Femur (tissue), 1 donor: ENCODE measurements at places on chromosomes 5 and 9.

DNA sequence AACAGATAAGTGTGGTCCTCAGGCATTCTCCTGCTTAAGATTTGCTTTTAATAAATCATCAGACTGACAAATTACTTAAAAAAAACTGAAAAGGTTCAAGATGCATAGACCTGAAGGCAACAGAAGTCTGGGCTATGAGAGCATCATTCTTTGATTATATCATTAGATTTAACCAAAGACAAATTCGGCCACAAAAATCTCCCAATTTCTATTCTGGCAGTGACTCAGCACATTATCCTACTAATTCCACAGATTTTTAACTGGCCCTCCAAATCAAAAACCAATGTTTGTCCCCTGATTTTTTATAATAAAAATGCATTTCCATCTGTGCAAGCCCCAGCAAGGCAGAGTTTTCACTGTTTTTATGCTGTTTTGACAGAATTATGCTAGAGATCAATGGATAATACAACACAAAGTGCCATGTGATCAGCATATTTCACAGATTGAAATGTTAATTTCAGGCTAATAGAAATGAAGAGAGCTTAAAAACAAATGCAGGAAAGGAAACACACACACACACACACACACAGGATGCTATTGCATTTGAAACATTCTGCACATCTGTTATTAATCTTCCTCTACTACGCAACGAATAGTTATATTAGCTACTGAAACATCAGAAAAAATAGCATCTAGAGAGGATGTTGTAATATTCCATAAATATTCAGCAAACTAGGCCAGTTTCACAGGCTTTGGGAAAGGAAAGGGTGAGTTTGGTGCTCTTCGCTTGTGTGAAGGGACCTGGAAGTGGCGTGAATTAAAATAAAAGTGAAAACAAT, 177.6 kb upstream of the ST8SIA4 start:
- no peak for DNase-seq

- DNase-seq, result no peak
Measured at GRCh38 chr5:40441733-40442132, 238.0 kb upstream of the PTGER4 start.

DNA sequence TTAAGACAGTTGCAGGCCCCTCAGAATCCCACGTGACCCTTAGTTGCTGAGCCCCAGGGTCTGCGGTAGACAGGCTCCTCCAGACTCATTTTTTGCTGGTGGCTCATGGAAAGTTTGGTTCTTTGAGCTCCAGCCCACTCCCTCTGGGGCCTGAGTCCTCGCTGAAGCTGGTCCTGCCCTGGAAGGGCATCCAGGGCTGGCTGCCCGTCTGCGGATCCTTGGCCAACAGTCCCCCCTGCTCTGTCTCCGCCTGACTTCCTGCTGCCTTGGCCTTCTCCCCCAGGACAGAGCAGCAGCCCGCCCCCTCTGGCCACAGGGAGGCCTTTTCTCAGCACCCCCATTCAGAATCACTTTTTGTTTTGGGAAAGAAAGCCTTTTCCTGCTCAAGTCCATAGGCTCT, 24.4 kb downstream of the SLC6A7 start:
- peak; percentile 66 for DNase-seq

- DNase-seq, result no peak
Measured at GRCh38 chr9:98766586-98766985, 29.8 kb downstream of the ANKS6 start.

DNA sequence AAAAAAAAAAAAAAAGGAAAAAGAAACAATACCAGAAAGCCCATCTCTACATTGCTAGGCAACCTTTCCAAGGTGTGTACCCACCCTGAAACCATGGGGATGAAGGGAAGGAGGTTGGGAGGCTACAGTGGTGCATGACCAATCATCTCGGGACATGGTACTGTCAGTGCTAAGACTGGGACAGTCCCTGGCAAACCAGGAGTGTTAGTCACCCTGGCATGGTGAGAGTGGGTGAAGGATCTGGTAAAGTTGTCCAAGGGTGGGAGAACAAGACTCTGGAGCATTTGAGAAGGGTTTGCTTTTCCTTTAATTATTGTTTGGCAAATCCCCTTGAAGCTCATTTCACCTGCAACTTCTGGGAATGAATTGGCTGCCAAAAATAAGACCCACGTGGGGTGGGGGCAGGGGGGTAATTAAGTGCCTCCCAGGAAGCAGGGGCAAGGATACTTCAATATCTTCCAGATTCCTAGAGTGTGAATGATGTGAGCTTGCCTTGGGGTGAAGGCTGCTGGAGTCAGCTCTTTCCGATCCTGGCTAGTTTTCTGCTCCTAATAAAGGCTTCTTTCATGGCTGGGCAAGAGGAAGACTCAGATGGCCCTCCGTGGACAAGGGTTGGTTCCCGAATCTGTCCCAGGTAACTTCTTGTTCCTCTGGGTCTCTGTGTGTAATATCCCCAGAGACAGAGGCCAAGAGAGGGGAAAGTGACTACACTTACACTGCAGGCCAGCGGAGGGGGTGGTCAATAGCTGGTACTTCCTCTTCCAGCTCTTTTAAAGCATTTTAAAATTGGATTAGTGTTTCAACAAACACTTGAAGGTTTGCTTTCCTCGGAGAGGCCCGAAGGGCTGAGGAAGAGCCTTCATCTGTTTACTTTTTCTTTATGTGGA, 61.6 kb upstream of the SPRY4 start:
- DNase-seq, result no peak

DNA sequence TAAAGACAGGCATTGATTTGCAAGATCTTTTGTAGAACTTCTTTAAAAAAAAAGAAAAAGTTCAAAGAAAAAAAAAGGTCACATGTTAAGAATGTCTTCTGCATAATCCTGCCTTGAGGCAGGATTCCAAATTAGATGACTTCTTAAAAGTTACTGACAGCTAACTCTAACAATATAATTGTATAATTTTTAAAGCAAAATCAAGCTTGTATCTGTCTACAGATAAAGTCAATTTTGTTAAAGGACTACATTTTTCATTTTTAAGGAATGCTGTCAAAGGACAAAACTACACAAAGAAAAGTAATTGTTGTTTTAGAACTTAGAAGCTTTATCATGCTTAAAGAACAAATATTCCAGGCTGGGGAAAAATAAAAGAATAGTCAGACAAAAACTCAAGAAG, 57.8 kb downstream of the MPDZ start:
- no peak for DNase-seq

DNA sequence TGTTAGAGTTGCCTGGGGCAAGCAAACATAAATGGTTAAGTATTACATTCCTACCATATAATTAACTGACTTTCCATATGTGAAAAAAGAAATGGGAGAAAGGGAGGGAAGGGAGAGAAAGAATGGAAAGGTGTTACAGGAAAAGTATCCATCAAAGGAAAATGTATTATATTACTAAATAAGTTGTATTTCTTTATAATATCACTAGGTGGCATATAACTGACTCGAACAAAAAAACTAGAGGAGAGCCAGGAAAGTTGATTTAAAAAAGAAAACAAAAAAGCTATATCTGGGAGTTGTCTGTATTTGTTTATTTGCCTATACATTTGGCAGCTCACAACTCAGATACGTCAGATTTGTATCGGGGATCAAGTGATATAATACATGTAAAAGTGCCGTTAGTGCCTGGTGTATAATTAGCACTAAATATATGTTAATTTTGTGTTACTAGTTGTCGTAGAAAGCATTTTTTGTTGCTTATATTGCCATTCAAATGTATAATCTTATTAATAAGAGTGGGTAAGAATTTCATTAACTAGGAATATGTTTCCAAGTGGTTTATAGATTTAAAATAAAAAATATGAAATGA, 59.6 kb upstream of the ADAMTS19 start:
- DNase-seq, result no peak

- no peak for DNase-seq
Measured at GRCh38 chr5:56852228-56853000, 37.1 kb downstream of the MAP3K1 start.

DNA sequence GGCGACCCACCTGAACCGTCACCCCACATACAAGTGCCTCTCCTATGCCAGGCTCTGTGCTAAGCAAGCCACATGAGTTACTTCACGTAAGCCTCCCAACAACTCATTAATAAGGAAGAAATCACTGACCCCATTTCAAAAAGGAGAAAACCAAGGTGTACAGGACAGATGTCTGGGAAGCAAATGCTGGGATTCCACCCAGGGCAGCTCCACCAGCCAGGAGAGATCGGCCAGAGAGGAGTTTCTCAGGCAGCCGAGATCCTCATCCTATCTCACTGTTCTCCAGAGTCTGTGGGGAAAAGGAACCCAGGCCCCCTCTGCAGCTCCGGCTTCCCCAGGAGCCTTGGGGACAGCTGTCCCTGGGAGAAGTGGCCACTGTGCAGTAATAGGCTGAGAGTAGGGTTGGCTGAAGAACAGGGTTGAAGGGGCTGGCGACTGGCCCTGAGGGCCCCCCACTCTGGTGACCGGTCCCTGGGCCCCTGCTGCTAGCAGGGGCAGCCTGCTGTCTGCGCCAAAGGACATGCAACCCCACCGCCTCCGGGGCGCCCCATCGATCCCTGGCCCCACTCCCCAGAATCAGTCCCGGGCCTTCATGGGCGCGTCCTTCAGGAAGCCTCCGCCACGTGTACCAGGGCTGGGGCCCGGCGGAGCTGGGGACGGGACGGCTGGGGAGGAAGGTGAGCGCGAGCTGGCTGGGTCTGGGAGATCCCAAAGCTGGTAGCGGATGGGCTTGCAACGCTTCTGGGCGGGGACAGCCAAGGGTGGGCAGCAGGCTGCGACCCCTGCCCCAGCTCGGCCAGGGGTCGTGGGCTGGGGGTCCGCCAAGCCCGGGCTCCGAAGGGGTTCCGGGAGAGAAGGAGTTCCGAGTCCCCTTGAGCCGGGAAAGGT, 44.1 kb upstream of the STXBP1 start:
- DNase-seq, result no peak

DNA sequence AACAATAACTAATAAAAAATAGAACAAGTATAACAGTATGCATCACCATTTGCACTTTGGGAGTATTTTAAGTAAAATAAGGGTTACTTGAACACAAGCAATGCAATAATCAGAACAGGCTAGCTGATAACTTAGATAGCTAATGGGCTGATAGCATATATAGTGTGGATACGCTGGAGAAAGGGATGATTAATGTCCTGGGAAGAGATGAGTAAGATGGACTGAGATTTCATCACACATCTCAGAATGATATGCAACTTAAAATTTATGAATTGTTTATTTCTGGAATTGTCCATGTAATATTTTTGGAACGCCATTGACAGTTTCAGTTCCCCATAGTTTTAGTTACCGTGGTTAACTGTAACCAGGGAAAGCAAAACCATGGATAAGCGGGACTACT, 173.6 kb downstream of the ISL1 start:
- no peak for DNase-seq

DNA sequence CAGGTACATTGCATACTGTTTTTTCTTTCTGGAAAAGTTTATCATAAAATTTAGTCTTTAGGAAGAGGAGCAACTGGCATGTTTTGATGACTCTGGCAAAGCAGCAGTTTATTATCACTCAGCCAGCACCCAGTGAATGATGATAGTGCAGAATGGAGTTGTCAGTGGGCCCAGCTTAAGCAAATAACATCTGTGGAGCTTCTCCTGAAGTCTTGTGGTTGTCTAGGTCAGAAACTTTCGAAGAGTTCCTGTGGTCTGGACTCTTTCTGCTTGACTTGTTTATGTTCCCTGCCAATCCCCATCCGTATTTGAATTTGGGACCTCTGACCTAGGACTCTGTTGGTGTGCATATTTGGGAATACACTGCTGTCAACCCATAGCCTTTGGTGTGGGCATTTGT, 38.1 kb upstream of the C5orf47 start:
- DNase-seq, result no peak
